ENCODE measurements at places on chromosomes 6 and 20. TPM values are rescaled to one million over a fixed set of nuclear protein-coding genes. Genes with fewer than 3 reads are reported as not detected.

DNA sequence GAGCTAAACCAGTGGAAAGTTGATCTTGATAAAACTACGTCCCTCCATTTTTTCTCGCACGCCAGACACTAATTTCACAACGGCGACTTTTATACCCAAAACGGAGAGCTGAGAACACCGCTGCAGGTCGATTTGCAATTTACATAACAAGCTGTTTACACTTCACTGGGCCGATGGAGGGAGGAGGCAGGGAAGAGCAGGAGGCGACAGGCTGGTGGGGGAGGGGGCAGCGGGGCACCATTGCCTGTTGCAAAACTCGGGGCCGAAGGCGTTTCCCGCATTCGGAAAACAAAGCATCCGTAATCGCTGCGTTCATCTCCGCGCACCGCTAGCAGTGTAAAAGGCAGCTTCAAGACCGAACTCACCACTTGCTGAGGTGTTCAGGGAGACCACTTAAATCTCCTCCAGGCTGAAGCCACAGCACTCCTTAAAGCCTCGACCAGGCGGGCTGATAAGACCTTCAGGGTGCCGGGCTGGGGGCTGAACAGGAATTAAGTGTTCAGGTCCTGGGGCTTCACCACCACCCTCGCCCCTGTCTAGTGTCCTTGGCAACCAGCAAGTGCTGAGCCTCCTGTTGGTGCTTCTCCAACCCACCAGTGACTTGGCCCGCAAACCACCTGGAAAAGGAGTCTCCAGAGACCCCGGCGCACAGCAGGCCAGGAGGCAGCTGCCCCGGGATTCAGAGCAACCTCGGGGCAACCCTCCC, 2.0 kb upstream of the FOXC1 start:
- DNase-seq, result no peak

- no peak for DNase-seq
These were observed 10.5 kb upstream of the TXNDC5 start for GRCh38 chr6:7921046-7921445.

Gene NKX2-4
- not detected for total RNA-seq

Gene ANKRD6
- 20.5 TPM for total RNA-seq

Gene NFATC2
- total RNA-seq, result 2.0 TPM

Gene ALDH8A1
- 1.2 TPM for total RNA-seq
